ENCODE measurements at places on chromosomes 1 and 21. TPM values are rescaled to one million over a fixed set of nuclear protein-coding genes. Genes with fewer than 3 reads are reported as not detected.

- H3K27me3 ChIP-seq = no peaks in the 10 kb centered on the region
- no peak overlapping the region for H3K27ac ChIP-seq
- DNase-seq = no peak
- H3K4me3 ChIP-seq = no peak overlapping the region
- no peaks in the 10 kb centered on the region for H3K4me1 ChIP-seq
Measured at GRCh38 chr1:192954705-192955265, 104.4 kb downstream of the UCHL5 start.

MPL gene
- total RNA-seq = 0.26 TPM

DNA sequence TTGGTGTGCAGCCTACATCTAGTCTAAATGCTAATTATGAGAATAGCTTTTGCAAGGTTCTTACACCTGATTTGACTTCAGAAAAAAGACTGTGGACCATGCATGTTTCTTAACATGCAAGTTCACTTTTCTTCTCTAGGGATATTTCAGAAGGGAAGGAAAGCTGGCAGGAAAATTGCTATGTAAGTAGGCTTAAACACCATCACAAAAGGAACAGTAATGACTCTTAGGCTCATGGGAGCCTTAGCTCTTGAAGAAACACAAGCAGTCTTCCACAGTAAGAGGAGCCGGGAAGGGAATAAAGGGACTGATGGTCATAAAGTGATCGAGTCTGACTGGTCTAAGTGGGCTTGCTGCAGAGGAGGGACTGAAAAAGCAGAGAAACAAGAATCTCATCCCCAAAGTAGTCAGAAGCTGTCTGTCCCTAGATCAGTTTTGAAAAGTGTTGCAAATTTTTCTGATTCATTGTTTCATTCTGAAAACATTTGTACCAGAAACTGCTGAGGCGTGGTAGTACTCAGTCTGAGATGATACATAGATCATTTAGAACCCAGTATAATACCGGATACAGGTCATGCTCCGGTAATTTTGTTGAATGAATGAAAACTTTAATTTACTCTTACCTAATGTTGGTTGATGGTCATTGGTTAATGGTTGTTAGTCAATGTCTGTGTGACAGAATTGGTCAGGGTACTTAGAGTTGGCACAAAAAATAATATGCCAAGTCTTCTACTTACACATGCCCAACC, 40.9 kb downstream of the SMYD2 start:
- H3K27me3 ChIP-seq = no peaks in the 10 kb centered on the region
- H3K4me1 ChIP-seq = no peaks in the 10 kb centered on the region
- no peak for DNase-seq
- peaks cover 69% of the 10 kb centered on the region for H3K36me3 ChIP-seq

DNA sequence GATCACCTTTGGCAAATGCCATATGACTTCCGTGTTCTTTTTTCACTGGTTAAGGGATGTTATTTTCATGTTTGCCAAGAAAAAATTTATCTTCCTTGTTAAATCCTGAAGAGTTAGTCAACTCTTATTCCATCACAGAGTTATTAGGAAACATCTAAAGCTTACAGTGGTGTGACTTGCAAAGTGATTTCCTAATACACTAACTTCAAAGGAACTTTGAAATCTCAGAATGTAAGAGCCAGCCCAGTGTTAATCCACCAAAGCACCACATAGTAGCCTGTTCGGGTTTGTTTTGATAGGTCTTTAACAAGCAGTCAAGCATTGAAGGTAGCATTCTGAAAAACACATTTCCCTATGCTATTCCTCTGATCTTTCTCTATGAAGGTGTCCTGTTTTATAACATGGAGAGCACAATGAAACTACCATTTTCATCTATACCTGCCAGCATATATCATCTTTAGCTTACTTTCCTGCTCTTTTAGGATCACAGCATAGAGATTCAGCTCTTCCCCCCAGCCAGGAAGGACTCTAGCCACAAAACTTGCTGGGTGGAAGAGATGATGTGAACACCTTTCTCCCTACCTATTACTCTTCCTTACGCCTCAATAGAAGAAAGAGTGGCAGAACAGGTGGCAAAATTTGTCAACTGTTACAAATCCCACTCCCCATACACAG, 82.4 kb upstream of the MAGI3 start:
- no peaks in the 10 kb centered on the region for H3K4me1 ChIP-seq
- no peak for DNase-seq
- H3K36me3 ChIP-seq = no peaks in the 10 kb centered on the region
- no peak overlapping the region for H3K27ac ChIP-seq

SPRR2B gene
- total RNA-seq = not detected

- H3K4me3 ChIP-seq = no peak overlapping the region
- no peaks in the 10 kb centered on the region for H3K4me1 ChIP-seq
- H3K27me3 ChIP-seq = no peaks in the 10 kb centered on the region
- DNase-seq = no peak
Measured at GRCh38 chr21:24007592-24007991, 1599.7 kb downstream of the MRPL39 start.

OR2T33 gene
- total RNA-seq = not detected

DNA sequence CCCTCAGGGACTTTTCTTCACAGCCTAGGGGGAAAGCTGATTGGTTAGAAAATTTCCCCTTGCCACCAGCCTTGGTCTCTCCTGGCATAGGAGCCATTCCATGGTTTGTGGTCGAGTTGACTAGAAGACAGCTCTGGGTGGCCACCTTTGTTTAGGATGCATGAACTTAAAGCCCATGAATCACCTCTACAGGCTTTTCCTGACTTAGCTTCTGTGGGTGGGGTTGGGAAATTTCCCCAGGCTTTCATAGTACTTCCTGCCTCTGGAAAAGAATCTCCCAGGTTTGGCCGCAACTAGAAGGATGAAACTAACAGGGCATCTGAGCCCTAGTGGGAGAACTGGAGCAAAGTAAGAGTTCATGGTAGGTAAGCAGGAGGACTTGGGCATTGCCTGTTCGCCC, 72.6 kb downstream of the SNRPE start:
- no peaks in the 10 kb centered on the region for H3K4me1 ChIP-seq
- H3K27me3 ChIP-seq = no peaks in the 10 kb centered on the region
- H3K27ac ChIP-seq = no peak overlapping the region
- no peaks in the 10 kb centered on the region for H3K36me3 ChIP-seq
- DNase-seq = no peak
- no peak overlapping the region for H3K4me3 ChIP-seq

PROX1 gene
- total RNA-seq = 128 TPM

GRCh38 chr21:24976238-24976637, 631.0 kb downstream of the MRPL39 start:
- H3K27ac ChIP-seq = no peak overlapping the region
- H3K4me1 ChIP-seq = no peaks in the 10 kb centered on the region
- DNase-seq = no peak
- H3K27me3 ChIP-seq = no peaks in the 10 kb centered on the region
- H3K4me3 ChIP-seq = no peak overlapping the region

LRRC8C gene
- 8.4 TPM for total RNA-seq

FAM110D gene
- total RNA-seq = 4.7 TPM

ADAMTS4 gene
- 5.6 TPM for total RNA-seq

DNA sequence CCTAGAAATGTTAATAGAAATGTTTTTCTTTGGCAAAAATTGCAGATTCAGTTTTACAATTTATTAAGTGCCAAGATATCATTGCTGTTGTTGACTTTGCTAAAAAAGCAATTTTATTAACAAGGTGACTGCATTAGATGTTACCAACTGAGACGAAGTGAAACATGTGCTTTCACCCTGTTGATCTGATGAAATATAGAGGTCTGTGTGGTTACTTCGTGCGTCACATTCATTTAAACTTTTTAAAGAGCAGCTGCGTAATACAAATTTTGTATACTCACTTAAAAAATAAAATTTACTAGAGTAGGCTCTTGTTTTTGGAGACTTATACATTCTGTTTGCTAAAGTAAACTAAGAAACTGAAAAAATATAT, 465.7 kb downstream of the USP25 start:
- H3K36me3 ChIP-seq = no peaks in the 10 kb centered on the region
- no peak for DNase-seq
- H3K27ac ChIP-seq = peak overlapping the region; percentile 79
- no peaks in the 10 kb centered on the region for H3K27me3 ChIP-seq

PDZK1 gene
- not detected for total RNA-seq

TMEM52 gene
- 0.58 TPM for total RNA-seq

- peaks cover 13% of the 10 kb centered on the region for H3K4me1 ChIP-seq
- no peaks in the 10 kb centered on the region for H3K27me3 ChIP-seq
- no peak overlapping the region for H3K27ac ChIP-seq
- no peak for DNase-seq
- H3K4me3 ChIP-seq = no peak overlapping the region
Measured at GRCh38 chr1:25871086-25871703, 4.3 kb downstream of the PAQR7 start.

GRCh38 chr1:155300553-155301329, 497 bp downstream of the PKLR start:
- no peak overlapping the region for H3K27ac ChIP-seq
- no peaks in the 10 kb centered on the region for H3K36me3 ChIP-seq
- H3K27me3 ChIP-seq = peaks cover 12% of the 10 kb centered on the region
- H3K4me3 ChIP-seq = no peak overlapping the region
- DNase-seq = no peak
- H3K4me1 ChIP-seq = no peaks in the 10 kb centered on the region

- peak overlapping the region; percentile 77 for H3K27ac ChIP-seq
- H3K27me3 ChIP-seq = no peaks in the 10 kb centered on the region
- H3K36me3 ChIP-seq = no peaks in the 10 kb centered on the region
Measured at GRCh38 chr21:35211782-35212181, 162.7 kb upstream of the RUNX1 start.

DNA sequence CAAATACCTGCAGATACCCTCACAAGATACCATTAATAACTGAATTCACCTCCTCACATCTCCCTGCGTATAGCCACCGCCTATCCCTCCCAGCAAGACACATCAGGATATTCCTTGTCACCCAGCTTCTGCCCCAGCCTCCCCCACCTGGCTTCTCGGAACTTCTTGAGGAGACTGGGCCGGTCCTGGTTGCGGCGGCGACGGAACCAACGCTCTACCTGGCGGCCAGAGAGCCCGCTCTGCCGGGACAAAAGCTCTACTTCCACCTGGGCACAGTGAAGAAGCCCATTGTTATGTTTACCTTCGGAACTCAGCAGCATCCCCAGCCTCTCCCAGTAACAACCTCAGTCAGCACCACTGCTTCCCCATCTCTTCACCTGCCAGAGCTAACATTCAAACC, 6.7 kb downstream of the CERS2 start:
- no peak overlapping the region for H3K4me3 ChIP-seq
- H3K27ac ChIP-seq = no peak overlapping the region
- H3K4me1 ChIP-seq = peaks cover 19% of the 10 kb centered on the region
- H3K36me3 ChIP-seq = peaks cover 53% of the 10 kb centered on the region
- no peaks in the 10 kb centered on the region for H3K27me3 ChIP-seq

- peak overlapping the region; percentile 75 for H3K4me3 ChIP-seq
- H3K4me1 ChIP-seq = peaks cover 46% of the 10 kb centered on the region
- H3K36me3 ChIP-seq = no peaks in the 10 kb centered on the region
- H3K27ac ChIP-seq = peak overlapping the region; percentile 66
- no peak for DNase-seq
Measured at GRCh38 chr1:244050014-244050834, 859 bp upstream of the ZBTB18 start.

SLC30A2 gene
- total RNA-seq = 9.4 TPM

DNA sequence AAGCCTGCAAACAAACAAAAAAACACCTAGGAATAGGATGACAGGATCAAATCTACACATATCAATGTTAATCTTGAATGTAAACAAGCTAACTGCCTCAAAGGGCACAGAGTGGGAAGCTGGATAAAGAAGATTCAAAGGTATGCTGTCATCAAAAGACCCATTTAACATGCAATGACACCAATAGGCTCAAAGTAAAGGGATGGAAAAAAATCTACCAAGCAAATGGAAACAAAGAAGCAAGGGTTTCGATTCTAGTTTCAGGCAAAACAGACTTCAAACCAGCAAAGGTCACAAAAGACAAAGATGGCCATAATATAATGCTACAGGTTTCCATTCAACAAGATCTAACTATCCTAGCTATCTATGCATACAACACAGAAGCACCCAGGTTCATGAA, 16.2 kb upstream of the OR2T10 start:
- no peak overlapping the region for H3K27ac ChIP-seq
- H3K36me3 ChIP-seq = no peaks in the 10 kb centered on the region
- H3K4me1 ChIP-seq = no peaks in the 10 kb centered on the region
- H3K27me3 ChIP-seq = no peaks in the 10 kb centered on the region
- no peak for DNase-seq

DNA sequence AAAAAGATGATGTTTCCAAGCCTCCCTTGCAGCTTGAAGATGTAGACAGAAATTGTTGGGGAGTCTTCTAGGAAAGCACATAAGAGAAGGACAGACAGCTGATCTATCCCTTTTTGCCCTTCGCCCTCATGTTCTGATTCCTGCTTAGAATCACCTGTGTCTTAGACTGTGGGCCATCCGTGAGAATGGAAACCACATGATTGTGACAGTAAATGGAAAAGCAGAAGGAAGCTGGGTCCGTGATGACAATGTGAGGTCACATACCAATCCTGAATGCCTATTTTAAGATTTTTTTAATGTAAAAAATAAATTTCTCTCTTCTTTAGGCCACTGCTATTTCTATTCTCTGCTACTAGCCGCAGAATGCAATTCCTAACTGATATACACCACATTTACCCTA, 67.7 kb upstream of the C1orf87 start:
- H3K27ac ChIP-seq = no peak overlapping the region
- H3K4me1 ChIP-seq = no peaks in the 10 kb centered on the region
- H3K36me3 ChIP-seq = no peaks in the 10 kb centered on the region
- no peak overlapping the region for H3K4me3 ChIP-seq
- DNase-seq = no peak

DNA sequence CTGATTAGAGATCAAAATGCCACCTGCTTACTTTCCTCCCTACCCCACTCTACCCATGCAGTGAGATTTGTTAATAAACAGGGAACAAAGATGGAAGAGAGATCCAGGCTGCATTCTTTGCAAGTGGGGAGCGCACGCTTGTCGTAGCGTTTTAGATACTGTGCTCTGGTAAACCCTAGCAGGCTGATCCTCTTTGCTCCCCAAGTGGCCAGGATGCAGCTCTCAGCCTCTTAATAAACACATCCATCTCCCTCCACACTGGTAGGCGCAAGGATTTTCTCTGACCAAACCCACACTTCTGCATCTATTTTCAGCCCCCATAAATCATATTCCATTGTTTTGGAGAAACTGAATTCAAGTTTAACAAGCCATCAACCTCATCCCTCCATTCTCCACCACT, 2.9 kb downstream of the PGBD5 start:
- peaks cover 9% of the 10 kb centered on the region for H3K4me1 ChIP-seq
- H3K4me3 ChIP-seq = no peak overlapping the region
- H3K27ac ChIP-seq = no peak overlapping the region
- no peaks in the 10 kb centered on the region for H3K27me3 ChIP-seq

- H3K4me1 ChIP-seq = peaks cover 42% of the 10 kb centered on the region
- DNase-seq = no peak
- peaks cover 91% of the 10 kb centered on the region for H3K27me3 ChIP-seq
- H3K27ac ChIP-seq = no peak overlapping the region
Measured at GRCh38 chr1:47433477-47434050, 4.3 kb upstream of the FOXD2 start.

GRCh38 chr1:75764057-75764655, 21.9 kb upstream of the RABGGTB start:
- H3K36me3 ChIP-seq = no peaks in the 10 kb centered on the region
- no peaks in the 10 kb centered on the region for H3K27me3 ChIP-seq
- DNase-seq = no peak
- no peak overlapping the region for H3K27ac ChIP-seq
- no peaks in the 10 kb centered on the region for H3K4me1 ChIP-seq

Measured in heart right ventricle (tissue), 16 donors.